Neural cell (in vitro differentiated cells): ENCODE measurements at places on chromosomes 4 and X. TPM values are rescaled to one million over a fixed set of nuclear protein-coding genes. Genes with fewer than 3 reads are reported as not detected.

The SLC38A5 gene
- 0.48 and 3.3 TPM in 2 replicates for polyA plus RNA-seq

The MAGEA2B gene
- 4.5 and 5.3 TPM in 2 replicates for polyA plus RNA-seq

The TMPRSS11E gene
- polyA plus RNA-seq = not detected in 2 replicates

The FGF2 gene
- 5.2 and 5.8 TPM in 2 replicates for polyA plus RNA-seq

The PNMA5 gene
- 1.0 and 1.4 TPM in 2 replicates for polyA plus RNA-seq

The MAGEA10 gene
- polyA plus RNA-seq = not detected in 2 replicates

The LONRF3 gene
- 0.30 and 0.41 TPM in 2 replicates for polyA plus RNA-seq

The RS1 gene
- polyA plus RNA-seq = not detected in 2 replicates

The STS gene
- polyA plus RNA-seq = 1.6 and 1.7 TPM in 2 replicates

The GRID2 gene
- 14.9 and 18.4 TPM in 2 replicates for polyA plus RNA-seq

The XAGE1A gene
- polyA plus RNA-seq = not detected in 2 replicates

The ABLIM2 gene
- polyA plus RNA-seq = 14.9 and 103 TPM in 2 replicates

The OTUD5 gene
- polyA plus RNA-seq = 34.3 and 35.9 TPM in 2 replicates

The ARSJ gene
- 0.10 TPM in 1 of 2 replicates, not detected in the other for polyA plus RNA-seq

The BCLAF3 gene
- 34.6 and 148 TPM in 2 replicates for polyA plus RNA-seq

The AKAP14 gene
- polyA plus RNA-seq = 4.2 TPM in 1 of 2 replicates, not detected in the other

The SRPX gene
- polyA plus RNA-seq = 0.52 and 2.1 TPM in 2 replicates

The CT47C1 gene
- polyA plus RNA-seq = not detected in 2 replicates

The HSFX3 gene
- not detected in 2 replicates for polyA plus RNA-seq

The SMS gene
- 101 TPM in 2 replicates for polyA plus RNA-seq

The SULT1E1 gene
- polyA plus RNA-seq = not detected in 2 replicates

The NEUROG2 gene
- polyA plus RNA-seq = 0.19 and 0.58 TPM in 2 replicates

The VCX3A gene
- 0.87 TPM in 1 of 2 replicates, not detected in the other for polyA plus RNA-seq

The NAT8L gene
- polyA plus RNA-seq = 12.6 and 15.4 TPM in 2 replicates

The ESX1 gene
- not detected in 2 replicates for polyA plus RNA-seq

The RBM46 gene
- polyA plus RNA-seq = 0.09 TPM in 1 of 2 replicates, not detected in the other

The GLUD2 gene
- polyA plus RNA-seq = 0.35 and 0.68 TPM in 2 replicates

The UNC5C gene
- polyA plus RNA-seq = 0.56 and 0.72 TPM in 2 replicates

The TTC29 gene
- not detected in 2 replicates for polyA plus RNA-seq

The UGT2A1 gene
- polyA plus RNA-seq = not detected in 2 replicates

The RCHY1 gene
- 58.8 and 70.6 TPM in 2 replicates for polyA plus RNA-seq

The AADAT gene
- polyA plus RNA-seq = 62.0 and 79.3 TPM in 2 replicates

The SSX2B gene
- not detected in 2 replicates for polyA plus RNA-seq

The LRP2BP gene
- polyA plus RNA-seq = 0.58 and 1.1 TPM in 2 replicates

The FRMD7 gene
- polyA plus RNA-seq = 0.54 and 1.2 TPM in 2 replicates

The ANKRD17 gene
- polyA plus RNA-seq = 30.4 and 33.0 TPM in 2 replicates

The CNGA1 gene
- not detected in 2 replicates for polyA plus RNA-seq

The MTMR8 gene
- 1.8 and 2.1 TPM in 2 replicates for polyA plus RNA-seq

The SUPT20HL2 gene
- polyA plus RNA-seq = not detected in 2 replicates

The ERCC6L gene
- 0.12 and 0.28 TPM in 2 replicates for polyA plus RNA-seq
